ENCODE measurements at places on chromosomes 6 and 20. TPM values are rescaled to one million over a fixed set of nuclear protein-coding genes. Genes with fewer than 3 reads are reported as not detected.
A peak's percentile ranks its signal among the peaks of the same experiment; 100 is the strongest.

Gene PAK5
- total RNA-seq: 1.3 TPM

DNA sequence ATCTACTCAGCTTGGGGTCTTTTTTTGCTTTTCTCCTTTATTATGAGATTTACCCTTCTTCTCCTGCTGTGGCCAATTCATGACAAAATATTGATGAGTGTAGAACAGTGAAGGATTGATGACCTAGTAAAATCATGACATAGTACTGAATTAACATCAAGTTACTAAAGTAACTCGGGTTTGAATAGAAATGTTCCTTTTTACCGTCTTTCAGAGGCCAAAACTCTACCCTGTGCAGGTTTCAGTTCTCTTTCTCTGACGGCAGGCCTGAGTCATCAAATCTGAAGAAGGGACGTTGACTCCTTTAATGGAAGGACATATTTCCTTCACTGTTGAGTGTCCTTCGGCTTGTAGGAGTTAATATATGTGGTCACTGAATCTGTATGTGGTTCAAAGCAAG lies 80.7 kb downstream of the RREB1 start:
- H3K27ac ChIP-seq: no peak overlapping the region

DNA sequence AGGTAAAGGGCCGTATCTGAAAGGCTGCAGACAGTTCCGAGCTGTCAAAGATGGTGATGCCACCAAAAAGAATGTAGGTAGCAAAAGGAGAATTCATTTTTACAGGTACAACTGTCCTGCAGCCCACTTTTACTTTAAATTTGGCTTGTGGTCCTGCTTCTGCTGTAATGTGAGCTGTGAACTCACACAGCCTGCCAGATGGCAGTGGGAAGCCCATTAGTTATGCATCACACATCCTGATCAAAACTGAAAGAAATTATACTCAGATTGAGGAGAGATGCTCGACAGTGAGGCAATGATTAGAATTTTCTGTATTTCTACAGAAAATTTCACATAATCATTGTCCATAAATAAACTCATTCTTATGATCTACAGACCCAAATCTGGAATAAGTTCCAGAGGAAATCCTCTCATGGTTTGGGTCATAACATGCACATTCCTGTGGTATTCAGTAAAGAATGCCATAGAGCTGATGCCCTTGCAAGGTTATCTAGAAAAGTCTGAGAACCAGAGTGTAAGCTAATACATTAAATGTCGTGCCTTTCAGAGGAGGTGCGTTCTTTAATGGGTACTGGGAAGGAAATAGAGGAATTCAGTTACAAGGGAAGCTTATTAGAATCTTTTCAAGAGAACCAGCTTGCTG lies 23.9 kb upstream of the E2F3 start:
- no peaks in the 10 kb centered on the region for H3K27me3 ChIP-seq
- H3K27ac ChIP-seq: no peak overlapping the region
- no peak for DNase-seq
- H3K4me3 ChIP-seq: no peak overlapping the region

DNA sequence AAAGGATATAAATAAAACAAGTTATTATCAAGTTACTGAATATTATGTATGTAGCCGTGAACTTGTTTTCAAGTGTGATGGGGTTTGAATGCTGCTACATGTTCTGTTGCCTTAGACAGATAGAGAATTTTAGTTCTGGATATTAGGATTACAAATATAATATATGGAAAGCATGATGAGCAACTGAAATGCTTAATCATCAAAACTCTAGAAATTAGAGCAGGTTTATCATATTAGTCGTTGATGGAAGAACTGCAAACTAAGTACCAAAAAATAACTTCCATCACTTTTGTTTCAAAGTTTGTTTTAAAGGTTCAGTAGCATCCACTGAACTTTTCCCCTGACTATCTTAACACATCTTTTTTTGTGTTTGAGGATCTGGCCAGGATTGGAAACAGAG lies 49.1 kb upstream of the CCN2 start:
- H3K36me3 ChIP-seq: no peaks in the 10 kb centered on the region
- no peaks in the 10 kb centered on the region for H3K4me1 ChIP-seq
- H3K4me3 ChIP-seq: no peak overlapping the region
- H3K27me3 ChIP-seq: no peaks in the 10 kb centered on the region

GRCh38 chr20:59160389-59161115 lies 3.1 kb upstream of the ZNF831 start:
- no peak for DNase-seq
- no peaks in the 10 kb centered on the region for H3K27me3 ChIP-seq
- H3K4me3 ChIP-seq: no peak overlapping the region
- no peaks in the 10 kb centered on the region for H3K36me3 ChIP-seq
- H3K4me1 ChIP-seq: no peaks in the 10 kb centered on the region
- H3K27ac ChIP-seq: no peak overlapping the region

DNA sequence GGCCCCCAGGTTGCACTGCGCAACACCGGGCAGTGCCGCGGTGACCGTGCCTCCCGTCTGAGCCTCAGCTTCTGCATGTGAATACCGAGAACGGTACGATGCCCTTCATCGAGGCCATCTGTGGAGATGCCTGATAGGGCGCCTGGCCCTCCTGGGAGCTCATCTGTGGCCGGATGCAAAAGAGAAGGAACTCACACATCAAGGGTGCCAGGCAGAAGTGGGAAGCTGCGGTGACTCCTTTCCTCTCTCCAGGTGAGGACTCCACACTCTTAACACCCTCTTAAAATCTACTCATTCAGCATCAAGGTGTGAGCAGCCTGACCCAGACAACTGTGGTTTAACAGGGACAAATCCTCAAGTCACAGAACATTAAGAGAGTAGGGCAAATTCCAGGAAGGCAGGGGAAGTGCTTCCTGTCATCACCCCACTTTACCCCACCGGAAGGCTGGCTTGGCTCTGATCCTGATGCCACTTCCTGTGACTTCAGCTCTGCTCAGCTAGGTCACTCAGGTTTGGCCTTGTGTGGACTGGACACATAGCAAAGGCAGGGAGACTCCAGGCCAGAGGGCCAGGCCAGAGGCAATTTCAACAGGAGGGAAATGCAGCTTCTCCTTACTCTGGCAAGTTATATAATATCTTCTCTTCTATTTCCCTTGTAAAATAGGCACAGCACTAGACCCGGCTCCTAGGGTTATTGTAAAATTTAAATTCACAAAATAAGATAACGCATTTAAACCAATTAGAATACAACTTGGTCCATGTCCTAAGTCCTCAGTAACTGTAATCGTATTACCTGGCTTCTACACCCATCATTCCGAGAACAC lies 69.4 kb downstream of the CPNE5 start:
- no peak overlapping the region for H3K4me3 ChIP-seq
- no peaks in the 10 kb centered on the region for H3K4me1 ChIP-seq
- DNase-seq: no peak
- H3K27ac ChIP-seq: no peak overlapping the region
- H3K27me3 ChIP-seq: no peaks in the 10 kb centered on the region

DNA sequence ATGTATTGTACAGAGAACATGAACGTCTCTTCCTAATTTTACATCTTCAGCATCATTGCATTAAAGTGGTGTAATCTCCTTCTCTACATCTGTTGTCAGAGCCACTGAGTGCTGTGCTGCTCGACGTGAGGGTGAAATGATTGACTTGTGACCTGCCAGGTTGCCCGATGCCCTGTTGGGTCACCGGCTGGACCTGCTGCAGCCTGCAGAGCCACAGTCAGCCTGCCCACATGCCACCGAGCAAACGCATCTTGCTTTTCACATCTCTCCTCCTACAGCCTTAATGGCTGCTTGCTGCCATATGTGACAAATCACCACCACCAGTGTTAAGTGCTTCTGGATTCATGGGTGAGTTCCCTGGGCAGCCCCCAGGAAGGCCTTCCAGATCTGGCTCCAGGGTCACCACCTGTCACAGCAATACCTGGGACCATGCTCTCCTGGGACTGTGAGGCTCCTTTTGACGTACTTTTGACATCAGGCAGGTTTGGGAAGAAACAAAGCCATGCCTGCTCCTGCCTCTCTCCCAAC lies 80.3 kb downstream of the ASXL1 start:
- peaks cover 23% of the 10 kb centered on the region for H3K36me3 ChIP-seq
- no peak overlapping the region for H3K4me3 ChIP-seq
- no peaks in the 10 kb centered on the region for H3K27me3 ChIP-seq
- H3K27ac ChIP-seq: no peak overlapping the region

DNA sequence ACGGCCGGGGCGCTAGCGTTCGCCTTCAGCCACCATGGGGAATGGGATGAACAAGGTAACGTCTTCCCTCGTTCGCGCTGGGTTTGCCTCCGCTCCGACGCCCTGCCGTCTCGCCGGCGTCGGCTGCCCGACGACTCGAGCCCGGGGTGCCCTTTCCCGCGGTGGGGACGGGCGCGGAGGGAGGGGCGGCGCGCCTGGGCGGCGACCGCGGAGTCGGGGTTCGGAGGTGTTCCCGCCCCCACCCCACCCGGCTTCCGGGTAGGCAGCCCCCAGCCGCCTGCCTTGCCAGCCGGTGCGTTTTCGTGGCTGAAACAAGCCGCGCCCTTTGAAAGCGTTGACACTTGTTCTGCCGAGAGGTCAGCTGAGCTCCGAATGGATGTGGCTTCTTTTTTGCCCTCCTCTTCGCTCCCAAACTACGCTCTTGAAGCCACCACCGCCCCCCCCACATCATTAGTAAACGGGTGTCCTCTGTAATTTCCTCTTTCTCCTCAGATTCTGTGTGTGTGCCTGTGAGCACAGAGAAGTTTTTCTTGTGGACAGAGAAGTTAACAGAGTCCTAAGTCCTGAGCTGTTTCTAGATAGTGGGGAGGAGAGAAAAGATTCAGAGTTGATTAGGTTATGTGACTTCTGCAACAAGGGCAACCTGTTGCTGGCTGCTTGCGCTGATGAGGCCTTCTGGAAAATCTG lies 362 bp downstream of the DUSP22 start:
- no peaks in the 10 kb centered on the region for H3K4me1 ChIP-seq
- no peaks in the 10 kb centered on the region for H3K27me3 ChIP-seq
- peak overlapping the region; percentile 64 for H3K4me3 ChIP-seq
- no peak for DNase-seq
- peak overlapping the region; percentile 93 for H3K27ac ChIP-seq
- no peaks in the 10 kb centered on the region for H3K36me3 ChIP-seq

DNA sequence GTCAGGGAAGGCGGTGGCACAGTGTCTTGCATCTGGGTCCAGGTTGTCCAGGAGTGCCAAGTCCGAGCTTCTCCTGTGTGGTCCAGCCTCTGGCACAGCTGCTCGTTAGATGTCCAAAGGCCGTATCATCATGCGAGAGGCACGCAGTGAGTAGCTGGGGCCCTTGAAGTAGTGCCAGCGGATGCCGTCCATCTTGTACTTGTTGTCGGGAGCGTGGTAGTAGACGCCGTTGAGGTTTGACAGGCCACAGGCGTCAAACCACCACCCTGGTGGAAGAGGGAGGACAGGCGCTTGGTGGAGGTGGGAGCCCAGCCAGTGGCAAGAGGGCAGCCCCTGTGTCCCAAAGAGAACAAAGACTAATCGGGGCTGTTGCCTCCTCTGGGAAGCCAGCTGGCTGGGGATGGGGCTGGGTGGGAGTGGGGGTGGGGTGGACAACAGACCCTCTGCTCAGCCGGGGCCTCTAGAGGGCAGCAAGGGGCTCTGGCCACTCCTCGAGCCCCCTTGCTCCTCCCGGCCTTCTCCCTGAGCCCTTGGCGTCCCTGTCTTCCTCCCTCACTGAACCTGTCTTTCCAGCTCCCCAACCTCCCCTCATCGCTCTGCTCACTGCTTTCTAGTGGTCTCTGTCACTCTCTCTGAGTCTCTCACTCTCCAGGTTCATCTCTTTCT lies 39.5 kb downstream of the FAM110A start:
- no peaks in the 10 kb centered on the region for H3K27me3 ChIP-seq
- H3K4me3 ChIP-seq: no peak overlapping the region
- H3K36me3 ChIP-seq: no peaks in the 10 kb centered on the region
- DNase-seq: no peak
- no peak overlapping the region for H3K27ac ChIP-seq

Gene VGLL2
- not detected for total RNA-seq

Gene USP49
- total RNA-seq: 3.4 TPM

Measured in breast epithelium (tissue), 4 donors.